NCI-H1417 treated with DMSO at 0.1 percent for 48 hours (cell line): ENCODE measurements at places on chromosomes 16 and 17.

- DNase-seq, result no peak
These were observed 12.3 kb upstream of the CCL2 start for GRCh38 chr17:34242587-34243363.

- no peak for DNase-seq
These were observed 39.0 kb upstream of the EMP2 start for GRCh38 chr16:10619271-10619849.

DNA sequence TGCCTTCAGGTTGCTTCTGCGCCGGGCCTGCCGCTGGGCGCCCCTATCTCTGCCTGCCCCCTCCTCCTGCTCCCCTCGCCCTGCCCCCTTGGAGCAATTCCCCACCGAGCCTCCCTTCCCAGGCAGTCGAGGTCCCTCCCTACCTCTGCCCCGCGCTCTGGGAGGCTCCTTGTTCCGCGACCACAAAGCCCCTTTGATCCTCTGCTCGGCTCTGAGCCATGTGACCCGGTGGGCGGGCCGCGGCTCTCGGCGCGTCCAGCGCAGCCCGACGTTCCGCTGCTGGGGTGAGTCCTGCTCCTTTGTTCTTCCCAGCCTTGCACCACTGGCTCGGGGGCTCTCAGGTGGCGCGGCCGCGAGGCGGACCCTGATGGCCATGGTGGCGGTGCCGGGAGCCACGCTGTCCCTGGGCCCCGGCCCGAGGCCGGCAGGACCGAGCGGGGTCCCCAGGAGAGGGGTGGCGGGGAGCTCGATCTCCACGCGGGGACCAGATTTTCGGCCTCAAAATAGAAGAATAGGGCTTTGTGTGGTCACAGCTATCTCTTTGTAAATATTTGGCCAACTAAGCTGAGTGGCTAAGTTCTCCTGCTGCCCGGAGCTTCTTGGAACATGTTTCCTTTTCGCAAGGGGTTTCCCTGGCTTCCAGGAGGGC lies 310.6 kb downstream of the SEC14L1 start:
- no peak for DNase-seq

DNA sequence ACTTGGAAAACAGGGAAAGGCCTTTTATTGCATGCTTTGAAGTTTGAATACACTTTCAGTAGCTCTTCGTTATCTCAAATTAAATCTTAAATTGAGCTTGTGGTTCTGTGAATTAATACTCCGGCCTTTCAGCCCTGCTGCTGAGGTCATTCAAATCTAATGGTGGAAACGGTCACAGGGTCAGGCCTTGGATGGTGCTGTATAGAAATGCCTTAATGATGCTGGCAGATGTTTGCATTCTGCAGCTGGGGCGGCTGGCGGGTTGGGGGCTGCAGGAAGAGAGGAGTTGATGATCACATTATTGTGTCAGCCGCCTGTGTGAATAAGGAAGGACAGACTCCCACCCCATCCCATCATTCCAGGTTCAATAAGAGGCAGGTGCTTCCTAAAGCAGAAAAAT lies 723.6 kb downstream of the WWOX start:
- no peak for DNase-seq

DNA sequence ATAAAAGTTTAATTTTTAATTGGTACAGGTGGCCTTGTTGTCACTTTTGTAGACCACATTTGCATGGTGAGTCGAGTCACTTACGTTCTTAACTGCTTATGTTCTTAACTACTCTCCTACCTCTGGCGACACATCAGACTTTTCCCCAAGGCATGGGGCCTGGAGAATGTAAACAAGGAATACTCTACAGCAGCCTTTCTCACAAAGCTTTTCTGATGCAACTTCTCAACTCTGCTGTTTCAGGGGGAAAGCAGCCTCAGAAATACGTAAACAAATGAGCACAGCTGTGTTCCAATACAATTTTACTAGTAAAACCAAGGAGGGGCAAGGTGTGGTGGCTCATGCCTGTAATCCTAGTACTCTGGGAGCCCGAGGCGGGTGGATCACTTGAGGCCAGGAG lies 6.9 kb downstream of the KARS1 start:
- DNase-seq, result no peak

- no peak for DNase-seq
These were observed 26.7 kb upstream of the PMP22 start for GRCh38 chr17:15291674-15292361.
